Kidney capillary endothelial cell (primary cell): ENCODE measurements at places on chromosomes 13 and 19.

- no peak for DNase-seq
Measured at GRCh38 chr13:49481788-49482187, 14.0 kb upstream of the PHF11 start.

- no peak for DNase-seq
Measured at GRCh38 chr13:21012211-21012610, 49.2 kb downstream of the LATS2 start.

DNA sequence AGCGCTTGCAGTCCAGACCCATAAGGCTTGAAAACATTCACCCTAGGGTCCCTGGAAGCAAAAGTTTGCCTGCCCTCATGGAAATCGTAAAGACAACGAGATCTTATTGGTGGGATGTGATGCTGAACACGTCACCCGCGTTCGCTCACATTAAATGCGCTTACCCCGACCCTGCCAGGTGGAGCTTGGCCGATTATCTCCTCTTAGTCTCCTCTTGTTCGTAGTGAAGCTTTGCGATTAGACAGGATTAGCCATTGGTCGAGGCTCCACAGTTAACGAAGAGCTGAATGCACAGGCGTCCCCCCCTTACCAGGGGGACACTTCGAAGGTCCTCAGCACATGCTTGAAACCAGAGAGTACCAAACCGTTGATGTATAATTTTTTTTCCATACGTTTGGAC, 16.0 kb upstream of the KDM4B start:
- DNase-seq = no peak

DNA sequence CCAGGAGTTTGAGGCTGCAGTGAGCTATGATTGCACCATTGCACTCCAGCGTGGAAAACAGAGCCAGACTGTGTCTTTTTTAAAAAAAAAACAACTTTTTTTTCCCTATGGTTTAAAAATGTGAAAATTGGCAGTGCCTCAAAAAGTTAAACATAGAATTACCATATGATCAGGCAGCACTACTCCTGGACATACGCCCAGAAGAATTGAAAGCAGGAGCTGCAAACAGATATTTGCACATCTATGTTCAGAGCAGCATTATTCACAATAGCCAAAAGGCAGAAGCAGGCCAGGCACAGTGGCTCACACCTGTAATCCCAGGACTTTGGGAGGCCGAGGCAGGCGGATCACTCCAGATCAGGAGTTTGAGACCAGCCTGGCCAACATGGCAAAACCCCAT, 3.8 kb upstream of the RETN start:
- DNase-seq = no peak

GRCh38 chr19:18441804-18442788, 4.2 kb upstream of the ISYNA1 start:
- DNase-seq = no peak

DNA sequence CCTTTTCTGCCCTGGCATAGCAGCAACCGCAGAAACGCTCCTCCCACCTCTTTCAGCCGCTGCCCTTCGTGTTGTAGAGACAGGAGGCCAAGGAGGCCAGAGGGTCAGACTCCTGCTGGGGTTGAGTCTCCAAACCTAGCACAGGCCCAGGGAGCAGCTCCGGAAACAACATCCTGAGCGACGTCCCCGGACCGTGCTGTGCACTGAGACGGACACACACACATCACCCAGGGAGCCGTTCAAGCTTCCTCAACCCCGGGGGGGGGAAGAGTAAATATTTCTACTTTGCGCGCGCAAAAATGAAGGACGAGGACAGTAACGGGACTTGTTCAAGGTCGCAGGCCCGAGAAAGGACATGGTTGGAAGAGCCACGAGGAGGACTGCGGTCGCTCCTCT, 657 bp downstream of the ZNF550 start:
- DNase-seq = peak; percentile 10

DNA sequence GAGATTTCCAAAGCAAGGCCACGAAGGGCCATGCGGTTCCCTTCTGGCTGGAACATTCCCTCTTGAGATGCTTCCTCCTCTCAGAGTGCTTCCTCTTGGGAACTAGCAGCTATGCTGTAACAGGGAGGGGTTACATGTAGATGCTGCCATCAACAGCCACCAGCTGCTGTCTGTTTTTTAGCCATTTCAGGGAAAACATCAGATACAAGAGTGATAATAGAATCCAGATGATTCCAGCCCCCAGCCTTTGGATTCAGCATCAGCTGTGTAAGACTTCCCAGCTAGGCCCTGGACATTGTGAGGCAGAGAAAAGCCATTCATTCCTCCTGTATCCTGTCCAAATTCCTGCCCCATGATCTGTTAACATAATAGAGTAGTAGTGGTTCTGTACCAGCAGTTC, 8.2 kb upstream of the ZNF177 start:
- DNase-seq = no peak

DNA sequence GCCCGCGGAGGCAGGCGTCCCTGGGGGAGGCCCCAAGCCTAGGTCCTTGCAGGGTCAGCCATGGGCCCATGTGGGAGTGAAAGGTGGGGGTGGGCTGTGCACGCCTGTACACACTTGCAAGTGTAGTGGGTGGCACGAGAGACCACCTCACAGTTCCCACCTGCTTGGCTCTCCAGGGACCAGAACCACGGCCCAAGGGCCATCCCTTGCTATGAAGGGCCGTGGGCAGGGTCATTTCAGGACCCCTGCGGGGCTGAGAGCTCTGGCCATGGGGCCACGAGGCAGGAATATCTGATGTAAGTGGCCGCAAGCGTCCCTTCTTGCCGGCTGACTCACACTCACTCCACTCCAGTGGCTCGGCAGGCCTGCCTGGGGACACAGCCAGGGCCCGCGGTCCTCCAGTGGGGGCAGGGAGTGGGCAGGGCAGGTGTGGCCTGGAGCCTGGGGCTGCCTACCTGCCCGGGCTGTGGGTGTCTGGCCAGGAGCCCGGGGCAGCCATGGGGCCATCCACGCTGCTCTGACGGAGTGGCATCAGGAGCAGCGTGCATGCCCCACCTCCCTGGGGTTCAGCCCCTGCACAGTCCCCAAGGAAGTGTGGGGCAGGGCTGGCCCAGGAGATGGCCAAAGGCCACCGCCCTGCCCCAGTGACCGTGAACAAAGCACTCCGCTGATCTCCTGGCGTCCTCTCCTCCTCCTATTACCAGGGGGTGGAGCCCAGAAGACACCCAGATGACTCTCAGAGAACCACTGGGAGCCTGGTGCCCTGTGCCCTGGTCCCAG, 8.6 kb upstream of the MKNK2 start:
- no peak for DNase-seq

GRCh38 chr13:106349080-106349931, 186.2 kb downstream of the EFNB2 start:
- DNase-seq = peak; percentile 8

- DNase-seq = peak; percentile 97
Measured at GRCh38 chr19:8681345-8682029, 17.1 kb downstream of the ACTL9 start.

DNA sequence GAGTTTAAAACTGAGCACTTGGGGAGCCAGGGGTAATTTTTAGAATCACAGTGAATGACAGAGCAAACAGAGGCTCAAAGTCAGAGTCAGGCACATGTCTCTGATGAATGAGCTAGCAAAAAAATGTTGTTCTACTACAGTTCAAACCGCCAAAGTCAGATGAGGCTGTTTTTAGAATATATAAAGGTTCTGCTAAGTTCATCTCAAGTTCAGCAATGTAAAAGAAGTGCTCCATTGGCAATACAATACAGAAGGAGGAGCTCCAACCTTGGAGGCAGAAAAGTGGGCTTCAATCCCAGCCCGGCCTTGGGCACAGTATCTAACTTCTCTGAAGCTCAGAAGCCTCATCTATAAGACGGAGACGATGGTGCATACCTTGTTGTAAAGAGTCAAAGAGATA, 70.1 kb upstream of the IPO5 start:
- DNase-seq = no peak

GRCh38 chr13:104143760-104144416, 1077.7 kb upstream of the SLC10A2 start:
- peak; percentile 5 for DNase-seq

GRCh38 chr13:32903720-32904119, 112.5 kb upstream of the KL start:
- DNase-seq = no peak

DNA sequence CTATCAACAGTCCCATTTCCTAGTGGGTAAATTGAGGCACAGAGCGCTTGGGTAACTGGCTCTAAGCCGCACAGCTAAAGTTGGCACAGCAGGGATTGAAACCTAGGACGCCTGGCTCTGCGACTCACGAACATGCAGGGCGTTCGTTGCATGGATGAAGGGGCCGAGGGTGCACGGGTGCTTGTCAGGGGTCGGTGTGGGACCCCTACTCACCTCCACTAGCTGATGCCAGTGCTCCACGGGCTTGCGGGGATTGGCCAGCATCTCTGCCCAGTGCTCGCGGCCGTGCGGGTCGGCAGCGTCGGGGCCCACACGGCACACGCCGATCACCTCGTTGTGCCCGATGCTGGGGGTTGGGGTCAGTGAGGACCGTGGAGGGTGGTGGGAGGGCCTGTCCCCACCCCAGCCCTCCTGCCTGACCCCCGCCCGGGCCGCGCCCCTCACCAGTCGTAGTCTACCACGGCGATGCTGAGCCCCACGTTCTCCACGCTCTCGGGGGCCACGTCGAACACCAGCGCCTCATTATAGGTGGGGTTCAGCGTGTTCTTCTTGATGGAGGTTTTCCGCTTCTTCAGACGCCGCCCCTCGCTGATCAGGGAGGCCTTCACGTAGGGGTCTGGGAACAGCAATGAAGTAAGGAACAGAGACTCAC, 14.6 kb downstream of the SYT3 start:
- DNase-seq = no peak

DNA sequence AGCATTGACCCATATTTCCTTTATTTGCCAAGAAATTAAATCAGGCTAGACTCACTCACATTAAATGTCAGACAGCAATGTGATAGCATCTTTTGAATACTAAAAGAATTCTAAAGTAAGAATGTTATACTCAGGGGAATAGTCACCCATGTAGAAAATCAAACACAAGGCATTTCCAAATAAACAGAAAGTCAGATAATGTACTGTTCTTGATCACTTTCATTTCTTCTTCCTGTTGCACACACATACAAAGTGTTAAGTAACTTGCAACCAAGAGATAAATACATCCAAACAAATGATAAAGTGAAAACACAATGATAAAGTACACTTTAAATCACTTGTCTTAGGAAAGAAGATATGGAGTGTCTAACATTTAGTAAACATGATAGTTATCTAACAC, 1366.6 kb upstream of the MIR17HG start:
- no peak for DNase-seq

GRCh38 chr19:41967054-41967783, 8.1 kb upstream of the RABAC1 start:
- DNase-seq = no peak

- no peak for DNase-seq
Measured at GRCh38 chr19:51978882-51979281, 7.8 kb downstream of the ZNF350 start.

- no peak for DNase-seq
Measured at GRCh38 chr13:32370805-32371204, 55.5 kb downstream of the BRCA2 start.

DNA sequence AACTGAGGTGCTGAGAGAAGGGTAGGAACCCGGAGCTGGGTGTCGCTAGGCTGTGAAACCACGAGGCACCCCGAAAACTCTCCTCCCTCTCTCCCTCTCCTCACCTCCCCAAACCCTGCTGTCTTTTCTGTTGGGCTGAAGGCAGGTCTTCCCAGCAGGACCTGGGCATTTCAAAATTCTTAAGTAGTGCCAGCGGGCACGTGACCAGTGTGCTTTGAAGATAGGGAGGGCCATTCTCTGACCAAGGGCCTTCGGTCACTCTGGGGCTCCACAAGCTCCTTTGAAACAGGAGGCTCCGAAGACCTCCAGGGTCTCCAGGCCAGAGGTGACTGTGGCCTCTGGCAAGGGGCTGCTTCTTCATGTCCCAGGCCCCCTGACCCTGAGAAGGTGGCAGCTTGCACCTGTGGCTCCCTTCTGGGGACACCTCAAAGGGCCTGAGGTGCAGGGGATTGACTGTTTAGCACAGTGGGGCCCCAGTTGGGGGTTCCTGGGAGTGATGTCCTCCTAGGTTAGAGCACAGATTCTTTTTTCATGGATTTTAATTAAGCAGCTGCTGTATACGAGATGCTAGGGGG, 48.3 kb downstream of the DNM2 start:
- DNase-seq = no peak

GRCh38 chr13:113120300-113121182, 2.1 kb upstream of the F10 start:
- DNase-seq = no peak

DNA sequence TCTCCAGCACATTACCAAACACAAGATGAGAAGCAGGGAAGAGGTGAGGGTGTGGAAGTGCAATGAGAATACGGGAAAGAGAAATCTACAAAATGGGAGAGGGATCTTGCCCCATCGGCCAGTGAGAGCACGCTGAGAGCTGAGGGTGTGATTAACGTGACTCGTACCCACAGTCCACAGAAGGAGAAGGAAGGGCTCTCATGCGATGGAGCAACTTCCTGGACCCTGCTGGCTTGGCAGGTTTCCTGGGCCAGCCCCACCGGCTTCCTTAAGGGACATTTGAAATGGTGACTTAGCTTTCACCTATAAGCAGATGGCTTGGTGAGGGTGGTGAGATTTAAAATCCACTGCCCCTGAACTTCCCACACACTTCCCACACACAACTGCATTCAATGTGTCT, 740.1 kb downstream of the UQCRFS1 start:
- DNase-seq = no peak

DNA sequence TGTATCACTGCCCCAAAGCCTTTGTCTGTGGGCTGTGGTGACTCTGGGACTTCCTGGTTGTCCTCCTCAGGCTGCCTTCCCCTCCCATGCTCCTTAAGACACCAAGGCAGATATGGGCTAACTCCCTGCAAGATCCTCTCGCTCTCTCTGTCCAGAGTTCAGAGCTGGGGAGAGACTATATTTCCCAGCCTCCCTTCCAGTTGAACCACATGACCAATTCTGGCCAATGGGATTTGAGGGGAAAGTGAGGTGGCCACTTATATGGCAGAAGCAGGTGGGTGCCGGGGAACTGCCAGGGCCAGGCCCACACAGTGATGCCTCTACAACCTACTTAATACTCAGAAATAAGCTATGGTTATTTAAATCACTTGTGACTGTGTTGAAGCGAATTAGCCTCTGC, 16.2 kb upstream of the ANGPTL8 start:
- DNase-seq = no peak

DNA sequence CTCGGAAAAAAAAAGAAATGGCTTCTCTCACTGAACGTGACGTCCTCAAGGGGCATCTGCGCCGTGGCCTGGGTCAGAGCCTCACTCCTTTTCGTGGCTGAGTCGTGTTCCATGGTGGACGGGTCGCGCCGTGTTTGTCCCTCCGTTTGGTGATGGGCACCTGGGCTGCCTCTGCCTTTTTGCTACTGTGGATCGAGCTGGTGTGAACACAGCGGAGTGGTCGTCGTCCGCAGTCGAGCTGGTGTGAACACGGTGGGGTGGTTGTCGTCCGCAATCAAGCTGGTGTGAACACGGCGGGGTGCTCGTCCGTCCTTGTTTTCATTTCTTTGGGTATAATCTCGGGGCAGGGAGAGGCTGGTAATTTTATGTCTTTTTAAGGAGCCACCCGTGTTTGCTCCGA, 11.6 kb downstream of the HCN2 start:
- no peak for DNase-seq

DNA sequence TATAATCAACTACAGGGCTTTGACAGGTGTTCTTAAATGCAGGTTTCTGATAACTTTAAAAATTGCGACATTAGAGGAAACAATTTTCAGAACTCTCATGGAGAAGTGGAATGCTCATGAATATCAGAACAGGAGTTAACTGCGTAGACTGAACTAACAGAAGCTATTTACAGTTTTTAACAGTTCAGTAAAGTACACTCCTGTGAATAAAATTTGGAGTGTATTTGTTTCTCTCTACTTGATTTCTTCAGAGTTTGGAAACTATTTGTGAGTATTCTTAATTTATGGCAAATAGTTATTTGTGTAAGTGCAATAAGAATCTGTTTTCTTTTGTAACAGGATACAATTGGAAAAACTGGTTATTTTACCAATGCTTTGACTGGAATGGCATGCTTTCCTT, 114.4 kb downstream of the TNFRSF19 start:
- DNase-seq = no peak
